ENCODE measurements at places on chromosomes 7 and 10.
A peak's percentile ranks its signal among the peaks of the same experiment; 100 is the strongest.

DNA sequence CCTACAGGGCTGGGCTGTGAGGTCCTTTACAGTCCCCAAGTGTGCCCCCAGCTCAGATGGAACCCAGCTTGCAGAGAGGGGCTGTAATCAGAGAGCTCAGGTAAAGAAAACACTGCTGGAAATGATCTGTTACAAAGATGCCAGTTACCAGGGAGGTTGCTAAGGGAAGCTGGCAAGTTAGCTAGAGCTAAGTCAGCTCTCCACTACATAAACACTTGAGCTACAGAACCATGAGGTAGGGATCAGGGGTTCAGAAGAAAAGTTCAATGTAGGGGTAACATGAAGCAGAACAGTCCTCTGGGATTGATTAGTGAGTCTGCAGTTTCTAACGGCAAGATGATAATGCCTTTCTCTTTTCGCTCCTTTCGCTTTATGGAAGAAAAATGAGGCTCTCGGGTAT lies 53.1 kb upstream of the TM9SF3 start:
- DNase-seq: no peak

- no peak for DNase-seq
These were observed 13.8 kb downstream of the VIPR2 start for GRCh38 chr7:159130820-159131219.

DNA sequence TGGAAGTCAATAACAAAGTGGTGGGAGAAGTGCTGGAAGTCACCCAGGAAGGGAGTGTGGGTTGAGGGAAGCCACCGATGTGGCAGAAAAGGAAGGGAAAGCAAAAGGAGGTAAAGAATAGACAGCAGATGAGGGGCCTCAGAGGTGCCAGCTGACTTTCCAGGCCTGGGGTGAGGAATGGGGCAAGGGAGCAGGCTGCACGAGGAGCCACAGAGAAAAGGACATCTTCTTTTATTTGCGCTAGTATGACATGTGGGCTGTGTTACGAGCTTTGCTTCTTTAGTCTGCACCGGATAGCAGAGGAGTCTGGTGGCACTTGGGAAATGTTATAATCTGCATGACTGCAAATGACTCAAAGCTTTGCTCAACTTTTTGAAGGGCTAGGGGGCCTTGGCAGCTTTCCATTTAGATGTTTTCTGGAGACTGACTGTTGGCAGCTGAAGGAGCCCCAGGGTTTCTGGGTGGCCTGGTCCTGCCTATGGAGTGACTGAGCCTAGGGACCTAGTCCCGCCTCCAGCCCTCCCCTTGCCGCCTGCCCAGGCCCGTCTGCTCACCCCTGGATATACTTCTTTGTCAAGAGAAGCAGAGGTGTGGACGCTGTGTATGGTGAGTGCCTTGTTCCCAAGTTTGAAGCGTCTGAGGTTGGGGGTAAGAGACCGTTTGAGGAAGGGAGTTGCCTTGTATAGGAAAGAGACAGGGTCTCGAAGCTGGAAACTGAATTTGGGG lies 5.1 kb downstream of the PRXL2A start:
- DNase-seq: no peak

DNA sequence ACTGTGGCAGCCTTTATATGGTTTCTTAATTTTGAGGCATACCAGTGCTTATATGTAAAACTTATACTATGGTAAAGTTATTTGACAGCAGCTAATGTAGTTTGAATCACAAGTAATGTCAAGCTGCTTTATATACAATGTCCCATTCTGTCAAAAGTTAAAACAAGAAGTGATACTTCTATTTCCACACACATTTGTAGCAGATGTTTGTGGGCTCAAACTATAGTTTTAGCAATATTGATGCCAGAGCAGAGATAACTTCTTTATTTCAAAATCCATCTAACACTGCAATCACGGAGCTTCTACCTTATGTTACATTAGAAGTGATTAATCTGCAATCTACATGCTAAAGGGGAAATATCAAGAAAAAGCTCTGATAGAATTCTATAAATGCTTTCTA lies 149.6 kb downstream of the ADK start:
- no peak for DNase-seq

DNA sequence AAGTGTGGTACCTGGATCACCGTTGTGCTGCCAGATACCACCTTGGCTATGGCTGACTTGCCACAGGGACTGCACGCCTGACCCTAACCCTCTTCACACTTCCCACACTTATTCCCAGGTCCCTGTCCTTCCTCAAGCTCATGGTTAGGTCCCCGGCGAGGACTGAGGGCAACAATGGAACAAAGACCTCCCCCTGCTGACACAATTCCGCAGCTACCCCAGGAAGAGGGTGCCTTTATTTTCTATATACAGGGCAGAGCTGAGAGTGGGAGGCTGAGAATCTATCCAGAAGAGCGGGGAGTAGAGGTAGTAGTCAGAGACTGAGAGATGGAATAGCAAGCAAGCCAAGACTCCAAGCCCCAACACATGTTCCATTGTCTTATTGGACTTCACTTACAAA lies 118.1 kb upstream of the SEM1 start:
- no peak for DNase-seq

- peak; percentile 24 for DNase-seq
These were observed 728.3 kb downstream of the SORCS1 start for GRCh38 chr10:106436123-106436715.

DNA sequence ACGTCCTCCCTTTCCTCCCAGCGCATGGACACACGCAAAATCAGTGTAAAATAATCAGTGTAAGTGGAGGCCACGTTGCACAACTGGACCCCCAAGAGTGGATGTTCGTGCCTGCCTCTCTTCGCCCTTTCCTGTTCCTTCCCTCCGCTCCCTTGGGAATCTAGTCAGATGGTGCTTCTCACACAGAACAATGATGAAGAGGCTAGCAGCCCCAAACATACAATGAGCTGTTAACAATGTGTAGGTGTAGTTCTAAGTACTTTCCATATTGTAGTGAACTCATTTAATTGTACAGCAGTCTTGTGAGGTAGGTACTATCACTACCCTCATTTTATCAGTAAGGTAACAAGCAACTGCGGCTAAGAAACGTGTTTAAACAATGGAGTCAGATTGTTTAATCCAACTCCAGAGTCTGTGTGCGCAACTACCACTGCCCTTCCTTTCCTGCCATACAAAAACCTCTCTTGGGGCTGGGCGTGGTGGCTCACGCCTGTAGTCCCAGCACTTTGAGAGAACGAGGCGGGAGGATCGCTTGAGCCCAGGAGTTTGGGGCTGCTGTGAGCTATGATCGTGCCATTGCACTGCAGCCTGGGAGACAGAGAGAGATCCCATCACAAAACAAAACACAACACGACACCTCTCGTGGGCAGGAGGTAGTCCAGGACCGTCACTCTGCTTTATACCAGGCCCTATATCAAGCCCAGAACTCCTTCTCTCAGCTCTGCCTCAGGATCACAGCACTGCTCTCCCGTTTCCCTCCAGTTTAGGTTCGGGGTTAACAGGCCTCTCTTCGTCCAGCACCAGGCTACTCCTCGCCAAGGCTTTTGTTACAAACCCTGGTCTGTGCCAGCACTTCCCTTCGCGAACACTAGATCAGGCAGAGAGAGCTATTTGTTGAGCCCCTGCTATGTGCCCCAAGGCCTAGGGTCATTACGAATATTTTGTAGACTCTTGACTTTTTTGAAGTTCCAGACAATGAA lies 1.1 kb downstream of the FKBP9 start:
- peak; percentile 66 for DNase-seq

DNA sequence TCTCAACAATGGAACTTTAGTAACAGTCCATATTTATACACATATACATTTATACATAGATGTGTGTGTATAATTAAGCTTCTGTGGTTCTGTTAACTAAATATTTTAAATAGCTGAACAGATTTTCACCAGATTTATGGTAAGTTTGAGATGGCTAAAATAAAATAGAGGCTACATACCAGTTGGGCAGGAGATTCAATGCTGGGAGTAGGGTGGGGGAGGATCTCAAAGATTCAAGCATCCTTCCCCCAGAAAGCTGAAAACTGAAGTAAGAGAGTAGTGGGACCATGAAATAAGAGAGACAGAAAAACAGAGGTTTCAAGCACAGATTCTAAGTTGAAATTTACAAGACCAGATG lies 14.0 kb downstream of the LRRC17 start:
- DNase-seq: no peak

- no peak for DNase-seq
These were observed 35.1 kb downstream of the GCC1 start for GRCh38 chr7:127550247-127550646.

- DNase-seq: no peak
These were observed 69.5 kb upstream of the ZNF92 start for GRCh38 chr7:65304175-65304574.

- DNase-seq: peak; percentile 35
These were observed 1567.3 kb upstream of the LRRTM3 start for GRCh38 chr10:65358565-65358964.

DNA sequence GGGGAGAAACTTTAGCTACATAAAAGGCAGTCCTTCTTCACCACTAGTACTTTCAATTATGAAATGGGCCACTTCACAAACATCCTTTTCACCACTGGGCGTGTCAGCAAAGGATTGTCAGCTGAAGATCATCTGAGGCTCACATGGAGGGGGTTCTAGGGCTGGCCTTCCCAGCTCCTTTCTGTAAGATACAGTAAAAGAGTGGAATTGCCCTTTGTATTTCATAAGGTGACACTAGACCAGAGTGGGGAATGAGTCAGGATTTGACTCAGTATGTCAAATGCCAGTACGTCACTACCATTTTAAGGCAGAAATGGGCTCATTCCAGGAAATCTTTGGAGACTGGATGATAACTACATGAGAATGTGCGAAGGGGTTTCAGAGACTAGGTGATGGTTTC lies 21.2 kb upstream of the BLOC1S2 start:
- no peak for DNase-seq

GRCh38 chr7:18361756-18362155 lies 133.8 kb upstream of the HDAC9 start:
- no peak for DNase-seq

DNA sequence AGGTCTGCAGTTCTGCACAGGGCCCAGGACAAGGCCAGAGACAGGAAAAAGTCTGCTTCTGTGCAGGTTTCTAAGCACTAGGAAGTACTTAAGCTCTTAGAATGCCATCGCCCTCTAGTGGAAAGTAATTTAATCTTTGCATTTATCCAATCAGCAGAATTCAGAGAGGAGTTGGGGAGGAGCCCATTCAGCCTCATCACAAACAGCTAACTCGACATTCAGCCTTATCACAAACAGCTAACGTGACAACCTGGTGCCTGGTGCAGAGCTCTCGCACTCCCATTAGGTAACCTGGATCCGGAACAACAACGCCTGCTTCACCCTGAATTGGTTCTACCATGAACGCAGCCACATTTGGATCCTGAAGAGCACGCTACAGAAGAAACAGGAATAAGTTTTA lies 15.2 kb downstream of the OAT start:
- peak; percentile 89 for DNase-seq

DNA sequence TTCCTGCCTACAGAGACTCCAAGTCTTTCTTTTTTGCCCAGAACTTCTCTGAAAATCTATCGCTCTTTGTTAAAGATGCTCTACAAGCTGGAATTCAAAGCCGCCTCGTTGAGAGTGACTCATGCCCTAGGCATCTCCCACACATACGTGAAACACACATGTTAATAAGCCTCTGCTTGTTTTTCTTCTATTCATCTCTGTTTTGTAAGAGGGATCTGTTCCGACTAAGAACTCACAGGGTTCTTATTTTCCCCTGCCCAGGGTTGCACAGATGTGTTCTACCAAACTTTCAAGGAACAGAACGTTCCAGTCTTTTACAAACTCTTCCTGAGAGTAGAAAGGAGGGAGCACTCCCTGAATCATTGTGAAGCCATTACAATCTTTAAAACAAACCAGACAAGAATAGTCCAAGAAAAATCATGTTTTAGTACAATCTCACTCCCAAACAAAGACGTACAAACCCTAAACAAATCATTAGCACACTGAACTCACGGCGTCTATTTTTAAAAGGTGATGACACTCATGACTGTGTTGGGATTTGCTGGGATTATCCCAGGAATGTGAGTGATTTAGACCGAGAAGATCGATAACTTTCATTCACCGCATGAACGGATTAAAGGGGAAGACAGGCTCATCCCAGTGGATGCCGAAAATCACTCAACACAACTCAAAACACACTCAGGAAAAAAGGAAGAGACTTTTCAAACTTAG lies 55.3 kb upstream of the INPP5A start:
- no peak for DNase-seq

All from pons (tissue), 1 donor.